ENCODE measurements at places on chromosomes 2 and 18.

- no peak for DNase-seq
Observed at GRCh38 chr18:34258176-34258575, 33.5 kb upstream of the NOL4 start.

GRCh38 chr2:173086518-173087213 is 11.0 kb downstream of the MAP3K20 start:
- no peak for DNase-seq

- DNase-seq, result no peak
Observed at GRCh38 chr18:75344161-75344560, 83.3 kb downstream of the SMIM21 start.

- no peak for DNase-seq
Observed at GRCh38 chr2:238483656-238484055, 56.9 kb downstream of the ASB1 start.

GRCh38 chr2:84823788-84824187 is 57.1 kb downstream of the TRABD2A start:
- no peak for DNase-seq

DNA sequence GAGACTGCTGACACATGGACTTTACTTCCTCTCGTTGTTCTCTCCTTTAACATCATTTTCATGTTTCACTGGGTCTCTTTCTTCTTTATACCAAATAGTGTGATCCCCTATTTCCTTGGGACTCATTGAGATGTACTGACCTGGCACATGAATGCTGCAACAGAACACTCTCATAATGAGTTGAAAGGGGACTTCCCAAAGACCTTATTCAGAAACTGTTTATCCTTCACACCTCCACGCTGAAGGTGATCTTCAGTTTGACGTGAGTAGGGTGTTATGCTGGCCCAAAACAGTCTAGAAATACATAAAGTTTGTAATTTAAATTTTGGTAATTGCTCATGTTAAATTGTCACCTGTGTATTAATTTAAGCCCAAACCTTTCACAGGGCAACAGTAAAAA is 1096.8 kb upstream of the GYPC start:
- DNase-seq, result no peak

- DNase-seq, result no peak
Observed at GRCh38 chr2:121004950-121005349, 269.3 kb downstream of the GLI2 start.

DNA sequence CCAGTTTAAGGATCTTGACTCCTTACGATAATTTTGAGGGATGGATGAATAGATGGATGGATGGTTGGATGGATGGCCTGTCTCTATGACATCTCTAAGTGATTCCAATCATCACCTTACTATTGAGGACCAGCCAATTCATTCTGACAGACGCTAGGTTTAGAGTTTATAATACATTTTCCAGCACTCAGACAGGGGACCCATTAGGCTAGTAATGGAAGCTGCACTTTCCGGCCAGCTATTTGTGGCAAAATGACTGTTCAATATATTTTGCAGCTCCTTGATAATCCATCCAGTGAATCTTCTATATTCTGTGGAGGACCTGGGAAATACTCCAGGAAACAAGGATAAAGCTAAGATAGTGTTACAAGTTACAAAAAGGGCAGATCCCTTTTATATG is 262.9 kb downstream of the TDRD15 start:
- DNase-seq, result no peak

GRCh38 chr2:98759827-98760625 is 29.1 kb upstream of the MGAT4A start:
- DNase-seq, result no peak

- DNase-seq, result no peak
Observed at GRCh38 chr2:167380094-167380493, 491.8 kb downstream of the XIRP2 start.

DNA sequence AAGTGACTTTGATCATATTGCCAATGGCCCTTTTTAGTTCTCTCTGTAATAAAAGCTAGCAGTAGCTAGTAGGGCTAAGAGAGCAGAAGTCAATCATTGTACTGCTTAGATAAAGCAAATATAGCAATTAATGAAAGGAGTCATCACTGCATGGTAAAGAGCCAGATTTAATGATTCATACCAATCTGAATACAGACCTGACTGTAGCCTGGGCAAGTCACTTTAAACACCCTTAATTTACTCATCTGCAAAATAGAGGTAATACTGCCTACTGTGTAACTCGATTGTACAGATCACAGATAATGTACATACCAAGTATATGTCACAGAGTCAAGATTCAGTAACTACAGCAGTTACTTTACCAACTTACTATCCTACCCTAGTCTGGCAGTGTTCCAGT is 63.6 kb downstream of the ASXL2 start:
- no peak for DNase-seq

- DNase-seq, result no peak
Observed at GRCh38 chr2:33785201-33786106, 186.4 kb upstream of the FAM98A start.

GRCh38 chr2:41853427-41854191 is 194.2 kb upstream of the PKDCC start:
- DNase-seq, result no peak
